ENCODE measurements at places on chromosomes 5 and 9.

DNA sequence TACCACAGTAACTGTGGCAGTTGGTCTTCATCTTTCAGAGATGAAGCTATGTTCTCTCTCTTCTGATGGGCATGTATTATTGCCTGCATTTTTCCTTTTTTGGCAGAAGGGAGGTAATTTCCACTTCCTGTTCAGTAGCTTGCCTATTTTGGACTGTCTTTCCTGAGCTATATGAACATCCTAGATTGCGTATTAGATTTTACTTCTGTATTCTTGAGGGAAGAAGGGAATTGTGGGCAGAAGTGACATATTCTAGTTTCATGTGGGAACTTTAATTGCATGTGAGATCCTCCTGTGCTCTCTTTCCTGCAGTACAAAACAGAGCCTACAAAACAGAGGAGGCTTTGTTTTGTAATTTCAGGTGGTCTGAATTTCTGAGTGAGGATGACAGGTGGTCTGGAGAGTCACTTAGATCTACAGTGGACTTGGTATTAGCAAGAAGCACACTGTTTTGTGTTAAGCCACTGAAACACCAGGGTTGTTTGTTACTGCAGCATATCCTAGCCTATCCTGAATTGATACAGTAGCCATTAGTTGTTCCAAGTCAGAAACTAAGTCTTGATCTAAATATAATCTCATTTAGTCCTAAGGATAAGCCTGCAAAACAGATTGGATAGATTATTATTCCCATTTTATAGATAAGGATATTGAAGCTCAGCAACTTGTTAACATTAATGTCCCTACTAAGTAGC is 68.1 kb downstream of the AOPEP start:
- DNase-seq: peak; percentile 12

GRCh38 chr9:16139774-16140173 is 586.9 kb downstream of the CCDC171 start:
- no peak for DNase-seq

- no peak for DNase-seq
Observed at GRCh38 chr5:31027721-31028120, 165.8 kb upstream of the CDH6 start.

- no peak for DNase-seq
Observed at GRCh38 chr5:55636683-55637082, 75.4 kb downstream of the SLC38A9 start.

DNA sequence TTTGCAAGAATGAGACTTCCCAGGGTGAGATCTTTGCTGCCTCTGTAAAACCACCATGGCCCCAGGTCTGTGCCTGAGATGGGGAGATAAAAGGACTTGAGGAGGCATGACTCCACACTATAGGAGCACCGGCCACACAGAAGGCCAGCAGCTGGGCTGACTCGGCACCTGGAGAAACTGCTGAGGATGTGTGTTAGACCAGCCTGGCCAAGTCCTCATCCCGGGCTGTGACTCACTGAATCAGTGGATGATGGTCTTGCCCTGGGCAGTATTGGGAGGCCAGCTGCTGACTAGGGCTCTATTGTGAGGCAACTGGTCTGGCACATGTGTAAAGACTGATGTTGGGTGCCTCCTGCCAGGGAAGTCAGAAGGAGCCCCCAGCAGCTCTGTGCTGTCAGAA is 286.2 kb downstream of the ACTL7B start:
- no peak for DNase-seq

DNA sequence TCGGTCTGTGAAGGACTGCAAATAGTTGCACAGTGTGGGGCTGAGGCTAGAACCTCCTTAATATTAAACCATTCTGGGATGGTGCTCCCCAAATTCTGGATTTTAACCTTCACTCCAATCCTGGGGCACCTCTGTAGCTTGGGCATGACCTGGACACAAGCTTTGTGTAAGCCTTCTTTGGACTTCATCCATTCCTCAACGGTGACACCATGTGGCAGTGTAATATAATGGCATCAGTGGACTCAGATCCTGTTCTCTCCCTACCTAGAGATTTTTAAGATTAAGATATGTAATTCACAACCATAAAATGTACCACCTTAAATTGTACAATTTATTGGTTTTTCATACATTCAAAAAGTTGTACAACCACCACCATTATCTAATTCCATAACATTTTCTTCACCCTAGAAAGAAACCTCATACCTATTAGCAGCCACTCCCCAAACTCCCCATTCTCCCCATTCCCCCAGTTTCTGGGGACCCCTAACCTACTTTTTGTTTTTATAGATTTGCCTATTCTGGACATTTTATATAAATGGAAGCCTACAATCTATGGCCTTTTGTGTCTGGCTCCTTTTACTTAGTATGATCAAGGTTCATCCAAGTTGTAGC is 4.8 kb upstream of the PLGRKT start:
- DNase-seq: peak; percentile 32

- no peak for DNase-seq
Observed at GRCh38 chr5:57841676-57842363, 359.2 kb upstream of the ACTBL2 start.

- DNase-seq: no peak
Observed at GRCh38 chr5:161030229-161030628, 178.2 kb upstream of the ATP10B start.

- no peak for DNase-seq
Observed at GRCh38 chr9:94909250-94909894, 182.9 kb downstream of the AOPEP start.
